ENCODE measurements at places on chromosomes 13 and 19.

DNA sequence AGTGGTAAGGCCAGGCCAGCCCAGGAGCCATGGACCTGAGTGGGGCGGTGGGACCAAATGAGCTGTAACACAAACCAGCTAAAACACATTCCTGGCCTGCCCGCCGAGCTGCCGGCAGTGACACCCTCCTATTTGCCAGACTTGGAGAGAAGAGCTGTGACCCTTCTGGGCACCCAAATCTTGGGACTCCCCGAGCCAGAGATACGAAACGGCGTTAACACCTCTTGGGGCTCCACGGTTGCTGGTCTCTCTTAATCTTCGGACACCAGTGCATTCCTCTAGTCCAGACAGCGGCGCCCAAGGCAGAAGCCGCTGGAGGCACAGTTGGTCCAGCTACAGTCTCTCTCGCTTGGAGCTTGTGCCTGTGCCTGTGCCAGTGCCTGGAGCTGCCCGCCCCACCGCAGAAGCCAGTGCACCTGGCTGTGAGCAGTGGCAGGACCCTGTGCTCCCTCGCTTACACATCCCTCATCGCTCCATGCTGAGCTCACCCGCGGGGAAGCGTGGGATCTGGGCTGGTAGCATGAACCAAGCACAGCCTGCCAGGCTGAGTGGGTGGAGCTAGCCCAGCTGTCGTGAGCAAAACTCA, 147.2 kb upstream of the KLHL1 start:
- no peak for DNase-seq

- DNase-seq = no peak
Observed at GRCh38 chr13:111630406-111630805, 310.0 kb downstream of the TEX29 start.

GRCh38 chr13:48873587-48873986, 102.1 kb upstream of the FNDC3A start:
- DNase-seq = no peak

DNA sequence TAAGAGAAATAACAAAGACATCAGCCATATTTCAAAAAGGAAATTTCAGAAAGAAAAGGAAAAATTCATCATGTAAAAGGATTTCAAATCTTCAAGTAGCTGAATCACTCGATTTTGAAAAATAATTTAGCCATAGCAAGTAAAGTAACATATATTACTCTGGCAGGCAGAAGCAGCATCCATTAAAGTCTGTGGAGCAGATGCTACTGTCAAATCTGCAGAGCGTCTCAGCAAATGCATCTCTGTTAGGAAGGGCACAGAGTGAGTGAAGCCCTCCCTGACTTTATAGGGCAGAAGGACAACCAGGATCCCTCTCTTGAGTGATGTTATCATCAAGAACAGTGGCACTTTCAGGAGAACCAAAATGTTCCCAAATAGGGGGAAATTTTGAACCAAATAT, 445.5 kb downstream of the EFNB2 start:
- no peak for DNase-seq

- no peak for DNase-seq
Observed at GRCh38 chr19:14542711-14543328, 13.4 kb downstream of the TECR start.

DNA sequence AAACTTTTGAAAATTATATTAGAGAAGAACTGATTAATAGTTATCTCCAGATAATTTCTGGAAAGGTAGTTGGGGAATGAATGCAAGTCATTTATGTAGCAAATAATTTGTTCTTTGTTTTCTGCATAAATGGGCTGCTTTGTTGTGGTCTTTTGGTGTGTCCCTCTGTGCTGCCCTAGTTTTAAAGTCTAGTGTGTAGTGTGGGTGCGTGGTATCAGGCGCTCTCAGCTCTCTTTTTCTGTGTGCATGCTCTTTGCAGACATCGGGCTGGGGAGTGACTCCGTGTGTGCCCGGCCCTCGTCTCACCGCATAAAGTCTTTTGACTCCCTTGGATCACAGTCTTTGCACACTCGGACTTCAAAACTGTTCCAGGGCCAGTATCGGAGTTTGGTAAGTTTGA, 94.5 kb downstream of the ARHGEF7 start:
- no peak for DNase-seq

DNA sequence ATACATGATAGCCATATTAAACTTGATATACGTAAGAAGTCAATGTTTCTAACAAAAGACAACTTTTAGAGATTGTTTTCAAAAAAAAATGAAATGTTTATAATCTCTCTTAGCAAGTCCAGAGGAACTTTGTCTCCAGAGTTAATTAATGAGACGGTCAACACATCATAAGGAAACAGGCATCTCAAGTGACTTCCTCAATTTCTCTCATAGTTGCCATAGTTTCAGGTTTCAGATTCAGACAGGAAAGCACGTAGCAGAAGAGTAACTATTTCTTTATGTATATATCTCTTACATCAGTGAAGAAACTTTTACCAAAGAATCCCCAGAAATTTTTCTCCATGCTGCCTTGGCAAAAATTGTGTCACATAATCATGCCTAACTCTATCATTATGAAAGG, 159.6 kb upstream of the ATXN8OS start:
- DNase-seq = no peak

DNA sequence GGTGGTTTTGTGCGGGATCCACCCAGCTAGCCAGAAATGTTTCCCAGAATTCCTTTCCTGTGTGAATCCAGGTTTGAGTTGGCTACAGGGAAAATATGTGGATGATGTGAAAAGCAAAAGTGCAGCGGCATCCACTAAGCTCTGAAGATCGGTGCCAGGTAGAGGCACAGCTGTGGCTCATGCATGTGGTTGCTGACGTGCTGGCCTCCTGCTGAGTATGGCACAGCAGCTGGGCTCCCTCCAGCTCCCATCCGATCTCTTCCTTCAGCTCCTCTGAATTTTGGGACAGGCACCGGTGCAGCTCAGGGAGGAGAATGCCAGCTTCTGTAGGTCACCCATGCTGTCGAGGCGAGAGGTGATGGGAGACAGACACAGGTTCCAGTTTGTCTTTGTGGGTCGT, 84.0 kb upstream of the GSX1 start:
- no peak for DNase-seq

- no peak for DNase-seq
Observed at GRCh38 chr13:34401696-34402095, 540.4 kb upstream of the NBEA start.

- DNase-seq = no peak
Observed at GRCh38 chr13:66693656-66694055, 536.5 kb downstream of the PCDH9 start.

Data from AG09319 (cell line).